Stomach (tissue), 19 donors: ENCODE measurements at places on chromosomes 2 and 18. TPM values are rescaled to one million over a fixed set of nuclear protein-coding genes. Genes with fewer than 3 reads are reported as not detected.

The SP140 gene
- 6.2 TPM for total RNA-seq

The RBBP8 gene
- total RNA-seq: 21.4 TPM

The IL36A gene
- total RNA-seq: not detected

The HPCAL1 gene
- 27.2 TPM for total RNA-seq

The VWA3B gene
- 134 TPM for total RNA-seq

The FIGN gene
- total RNA-seq: 8.9 TPM

The GALNT14 gene
- not detected for total RNA-seq

The FBLN7 gene
- 2.2 TPM for total RNA-seq

The FOXI3 gene
- not detected for total RNA-seq

The DLX2 gene
- not detected for total RNA-seq

The NEB gene
- total RNA-seq: 1.3 TPM

The AQP12A gene
- not detected for total RNA-seq

The ANKRD36B gene
- 103 TPM for total RNA-seq

The STRN gene
- 5.8 TPM for total RNA-seq

The KANSL1L gene
- 2.6 TPM for total RNA-seq

The ADGRF3 gene
- total RNA-seq: not detected

The HOXD13 gene
- not detected for total RNA-seq

The CRYGD gene
- total RNA-seq: not detected

The STAMBP gene
- 53.1 TPM for total RNA-seq

The CNRIP1 gene
- total RNA-seq: 16.1 TPM

The SNTG2 gene
- 19.6 TPM for total RNA-seq

The PLA2R1 gene
- total RNA-seq: 6.4 TPM

The ASNSD1 gene
- 51.6 TPM for total RNA-seq

The LRRC30 gene
- total RNA-seq: not detected

The NT5C1B gene
- total RNA-seq: not detected

The ACAA2 gene
- 89.4 TPM for total RNA-seq

The UGT1A1 gene
- 0.89 TPM for total RNA-seq

The TBR1 gene
- not detected for total RNA-seq

The PRSS56 gene
- not detected for total RNA-seq

The RFTN2 gene
- total RNA-seq: 13.3 TPM

The MLPH gene
- 561 TPM for total RNA-seq

The SPEG gene
- total RNA-seq: 7.4 TPM

The CD8B2 gene
- not detected for total RNA-seq

The GALR1 gene
- total RNA-seq: under 0.01 TPM

The KCNJ3 gene
- total RNA-seq: not detected

The HRH4 gene
- not detected for total RNA-seq

The SULT1C2 gene
- 1.4 TPM for total RNA-seq

The ZNF385B gene
- total RNA-seq: 41.4 TPM

The MOB1A gene
- 66.8 TPM for total RNA-seq

The C2orf81 gene
- total RNA-seq: not detected

The THAP4 gene
- total RNA-seq: 33.0 TPM

The ANKRD44 gene
- total RNA-seq: 24.8 TPM

The SNORC gene
- total RNA-seq: 23.8 TPM

The CCDC142 gene
- total RNA-seq: 51.3 TPM

The MYCN gene
- total RNA-seq: 5.8 TPM

The TEX44 gene
- total RNA-seq: not detected

The AMER3 gene
- 0.55 TPM for total RNA-seq
